Small intestine (tissue), 16 donors: ENCODE measurements at places on chromosomes 3 and 15. TPM values are rescaled to one million over a fixed set of nuclear protein-coding genes. Genes with fewer than 3 reads are reported as not detected.
A peak's percentile ranks its signal among the peaks of the same experiment; 100 is the strongest.

Gene IL5RA
- polyA plus RNA-seq = not detected

Gene GFM1
- 37.5 TPM for polyA plus RNA-seq

GRCh38 chr15:87599616-87600015 lies 656.9 kb downstream of the NTRK3 start:
- DNase-seq = no peak

DNA sequence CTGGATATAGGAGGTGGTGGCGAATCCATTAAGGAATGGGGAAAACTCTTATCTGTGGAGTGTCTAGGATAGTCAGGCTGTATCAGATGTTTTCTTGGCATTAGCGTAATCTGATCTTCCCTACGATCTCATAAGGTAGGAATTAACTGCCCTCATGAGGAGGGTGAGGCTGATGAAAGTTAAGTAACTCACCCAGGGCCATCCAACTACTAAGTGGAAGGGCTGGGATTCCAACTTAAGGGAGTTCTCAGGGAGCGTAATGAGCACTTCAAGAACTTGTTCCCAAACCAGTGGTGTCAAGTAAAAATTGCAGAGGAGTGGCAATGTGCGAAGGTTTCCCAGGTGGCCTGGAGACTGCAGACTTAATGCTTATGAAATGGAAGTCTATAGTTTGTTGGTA lies 55.9 kb upstream of the OSBPL11 start:
- DNase-seq = no peak

DNA sequence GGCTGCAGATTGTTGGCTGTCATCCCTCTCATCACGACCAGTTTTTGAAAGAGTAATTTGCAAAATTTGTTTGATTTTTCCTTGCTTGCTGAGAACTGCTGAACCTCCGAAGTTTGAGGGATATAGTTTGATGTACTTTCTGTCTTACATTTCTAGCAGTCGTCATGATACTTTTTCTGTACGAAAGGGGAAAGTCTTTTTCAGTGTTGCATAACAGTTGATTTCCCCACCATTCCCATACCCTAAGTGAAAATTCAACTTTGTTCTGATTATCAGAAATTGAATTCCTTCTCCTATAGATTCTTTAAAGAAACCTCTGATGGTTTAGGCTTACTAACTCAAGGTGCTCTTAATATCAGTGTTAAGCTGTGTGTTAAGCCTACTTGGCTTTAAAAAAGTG lies 1.6 kb downstream of the PDE8A start:
- no peak for DNase-seq

GRCh38 chr15:71250936-71251583 lies 135.8 kb downstream of the THSD4 start:
- no peak for DNase-seq

DNA sequence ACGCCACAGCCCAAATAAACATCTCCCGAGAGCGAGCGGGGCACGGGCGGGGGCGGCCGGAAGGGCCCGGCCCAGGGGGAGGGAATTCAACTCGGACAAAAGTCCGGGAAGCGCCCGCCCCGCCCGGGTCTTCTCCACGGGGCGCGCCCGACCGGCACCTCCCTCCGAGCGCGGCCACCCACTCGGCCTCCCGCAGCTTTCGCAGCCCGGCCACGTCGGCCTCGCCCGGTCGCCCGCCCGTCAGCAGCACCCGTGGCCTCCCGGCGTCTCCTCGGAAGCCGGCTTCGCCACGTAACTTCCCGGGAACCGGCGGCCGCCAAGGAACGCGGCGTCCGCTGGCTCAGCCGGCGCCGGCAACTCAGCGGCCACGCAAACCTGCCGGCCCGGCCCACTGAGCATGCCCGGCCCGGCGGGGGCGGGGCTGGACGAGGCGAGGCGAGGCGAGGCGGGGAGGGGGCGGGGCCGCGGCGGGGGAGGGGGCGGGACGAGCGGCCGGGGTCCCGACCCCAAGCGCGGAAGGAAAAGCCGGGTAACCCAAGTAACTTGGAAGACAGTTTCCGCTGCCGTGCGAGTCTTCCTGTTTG lies at the start of gene TJP1:
Gene TJP1, minus strand, starts transcription at position 369 of the 584 bp plus-strand sequence. CDS start 440 bp downstream, outside the sequence.
- DNase-seq = peak; percentile 81

- peak; percentile 32 for DNase-seq
These were observed 574 bp downstream of the CASR start for GRCh38 chr3:122183893-122184590.

DNA sequence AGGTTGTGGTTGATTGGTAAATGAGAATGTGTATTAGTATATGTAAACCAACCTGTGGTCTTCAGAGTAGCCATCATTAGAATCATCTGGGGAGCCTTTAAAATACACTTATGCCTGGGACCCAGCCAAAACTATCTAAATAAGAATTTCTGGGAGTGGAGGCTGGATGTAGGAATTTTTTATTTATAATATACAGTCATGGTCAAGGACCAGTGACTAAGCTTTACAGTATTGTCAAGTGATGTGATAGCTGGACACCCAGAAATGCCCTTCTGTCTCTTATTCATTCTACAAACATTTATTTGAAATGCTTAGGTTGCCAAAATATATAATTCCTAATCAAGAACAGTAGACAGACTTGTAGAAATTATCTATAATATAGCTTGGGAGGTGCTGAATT lies 132.2 kb downstream of the MBNL1 start:
- DNase-seq = no peak
